ENCODE measurements at places on chromosomes 7 and 10.

DNA sequence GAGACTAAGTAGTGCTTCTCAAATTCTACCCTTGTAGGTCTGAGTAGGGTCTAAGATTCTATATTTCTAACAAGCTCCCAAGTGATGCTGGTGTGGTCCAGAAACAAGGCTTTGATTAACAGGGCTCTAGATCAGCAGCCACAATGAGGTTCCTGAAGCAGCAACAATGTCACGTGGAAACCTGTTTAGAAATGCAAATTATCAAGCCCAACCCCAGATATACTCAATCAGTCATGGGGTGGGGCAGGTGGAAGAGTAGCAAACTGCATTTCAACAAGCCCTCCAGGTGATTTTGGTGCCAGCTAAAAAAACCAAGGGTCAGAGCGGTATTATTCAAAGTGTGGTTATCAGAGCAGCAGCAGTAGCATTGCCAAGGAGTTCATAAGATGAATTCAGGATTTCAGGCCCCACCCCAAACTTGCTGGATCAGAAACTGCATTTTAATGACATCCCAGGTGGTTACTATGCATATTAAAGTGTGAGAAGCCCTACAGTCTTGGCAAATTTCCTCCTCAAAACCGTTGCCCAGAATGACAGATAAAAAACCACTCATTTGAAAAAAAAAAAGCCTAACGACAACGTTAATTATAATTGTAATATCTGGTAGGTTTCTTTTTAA, 199.2 kb downstream of the AHR start:
- DNase-seq, result no peak

DNA sequence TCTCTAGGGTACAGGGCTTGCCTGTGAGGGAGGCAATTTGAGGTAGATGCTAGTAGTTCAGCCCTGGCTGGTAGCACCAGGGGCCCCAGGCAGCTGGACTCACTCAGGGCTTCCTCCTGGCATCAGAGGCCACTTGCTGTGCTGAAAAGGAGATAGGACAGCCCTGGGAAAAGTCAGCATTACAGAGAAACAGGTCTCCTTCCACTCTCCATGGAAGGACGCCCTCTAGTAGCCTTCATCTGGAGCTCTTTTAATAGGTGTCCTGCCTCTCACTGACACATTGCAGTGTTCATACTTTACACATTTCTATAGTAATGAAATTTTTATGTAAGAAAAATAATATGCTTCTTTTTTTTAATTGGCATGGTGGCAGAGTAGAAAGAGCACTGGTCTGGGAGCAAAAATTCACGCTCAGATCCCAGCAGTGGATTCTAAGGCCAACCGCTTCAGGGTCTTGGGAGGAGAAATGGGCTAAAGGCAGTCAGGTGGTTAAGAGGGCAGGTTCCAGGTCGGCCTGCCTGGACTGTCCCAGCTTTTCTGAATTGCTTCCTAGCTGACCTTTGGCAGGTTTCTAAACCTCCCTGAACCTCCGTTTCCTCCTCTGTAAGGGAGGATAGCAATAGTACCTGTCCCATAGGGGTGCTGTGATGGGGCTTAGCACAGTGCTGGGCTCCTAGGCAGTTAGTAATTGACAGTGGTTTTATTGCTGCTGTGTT, 35.8 kb downstream of the AIFM2 start:
- DNase-seq, result no peak

DNA sequence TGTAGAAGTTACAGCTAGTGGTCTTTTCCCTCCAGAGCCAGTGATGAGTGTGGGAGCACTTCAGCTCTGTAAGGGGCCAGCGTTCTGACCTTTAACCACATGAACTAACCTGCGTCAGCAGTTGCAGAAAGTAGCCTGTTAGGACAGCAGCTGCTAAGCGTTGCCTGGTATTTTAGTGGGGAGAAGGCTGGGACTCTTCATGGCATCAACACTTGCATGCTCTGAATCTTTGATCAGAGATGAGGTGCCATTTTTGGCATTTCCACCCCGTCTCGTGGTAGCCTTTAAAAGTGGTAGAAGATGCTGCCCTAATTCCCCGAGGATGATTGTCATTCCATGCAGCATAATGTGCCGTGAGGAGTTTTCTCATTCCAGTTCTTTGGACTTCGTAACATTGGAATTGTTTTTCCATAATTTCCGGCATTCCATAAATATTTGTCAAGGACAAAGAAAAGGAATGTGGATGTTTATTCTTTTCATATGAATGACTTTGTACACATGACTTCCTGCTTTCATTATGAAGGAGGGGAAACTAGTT, 92.2 kb downstream of the AVL9 start:
- peak; percentile 95 for DNase-seq

- no peak for DNase-seq
Observed at GRCh38 chr10:116861796-116862195, 12.5 kb downstream of the ENO4 start.

DNA sequence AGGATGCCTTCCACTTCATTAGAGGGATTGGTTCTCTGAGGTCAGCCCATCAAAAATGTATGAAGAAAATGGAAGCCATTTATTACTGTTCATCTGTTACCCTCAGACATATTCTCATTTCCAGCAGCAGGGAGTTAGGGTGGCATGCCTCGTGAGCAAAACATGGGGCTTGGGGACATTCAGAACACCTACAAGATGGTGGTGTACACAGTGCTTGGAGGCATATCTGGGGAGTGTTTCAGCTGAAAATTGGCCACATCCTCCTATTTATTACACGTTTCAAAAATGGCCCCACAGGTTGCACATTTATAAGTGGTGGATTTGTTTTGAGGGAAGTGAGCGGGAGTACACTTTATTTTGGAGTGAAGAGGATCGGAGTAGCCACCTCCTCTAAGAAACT, 93.4 kb downstream of the SPAG6 start:
- DNase-seq, result no peak

DNA sequence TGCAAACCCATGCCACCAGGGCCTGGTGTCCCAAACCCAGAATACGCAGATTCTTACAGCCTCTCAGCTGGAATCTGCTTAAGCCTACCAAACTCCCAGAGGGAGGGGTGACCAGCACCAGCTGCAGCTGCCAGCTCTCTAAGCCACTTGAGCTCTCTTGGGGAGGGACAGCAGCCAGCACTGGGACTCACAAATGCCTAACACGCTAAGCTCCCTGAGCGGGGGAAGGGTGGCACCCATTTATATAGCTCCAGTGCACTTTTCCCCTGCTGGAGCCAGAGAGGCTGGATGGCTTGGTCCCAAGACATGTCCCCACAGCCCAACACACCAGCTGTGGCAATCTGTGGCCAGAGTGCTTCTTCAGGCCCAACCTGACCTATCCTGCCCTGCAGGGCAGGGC, 326.8 kb upstream of the NRG3 start:
- no peak for DNase-seq

Data from iris pigment epithelial cell (primary cell).